AG08396 (cell line): ENCODE measurements at places on chromosomes 6 and 20.

GRCh38 chr6:131831392-131831791 is 23.6 kb downstream of the ENPP1 start:
- DNase-seq, result no peak

DNA sequence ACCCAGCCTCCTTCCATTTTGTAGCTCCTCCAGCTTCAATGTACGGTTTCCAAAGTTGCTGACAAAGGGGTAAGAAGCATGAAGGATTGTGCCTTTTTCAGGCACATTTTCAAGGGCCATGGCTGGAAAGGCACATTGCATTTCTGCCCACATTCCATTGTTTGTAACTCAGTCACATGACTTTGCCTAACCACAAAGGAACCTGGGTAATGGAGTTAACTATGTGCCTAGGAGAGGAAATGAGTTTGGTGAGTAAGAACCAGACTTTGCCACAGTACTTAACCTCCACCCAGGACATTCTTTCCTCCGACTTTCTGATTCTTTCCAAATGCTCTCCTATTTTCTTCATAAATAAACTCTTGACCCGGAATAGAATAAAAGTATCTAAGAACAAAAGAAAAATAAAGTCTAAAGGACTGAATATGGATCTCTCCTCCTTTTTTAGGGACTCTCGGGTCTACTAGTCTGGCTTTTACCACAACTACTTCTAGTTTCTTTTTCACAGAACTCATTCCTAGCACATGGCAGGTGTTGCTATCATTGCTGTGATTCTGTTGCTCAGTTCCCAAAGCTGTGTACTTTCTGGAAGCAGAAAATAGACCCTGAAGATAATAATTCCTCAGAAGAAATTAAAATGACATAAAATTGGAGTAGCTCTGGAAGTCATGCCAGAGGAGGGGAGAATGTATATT is 81.5 kb upstream of the ISM1 start:
- DNase-seq, result no peak

GRCh38 chr6:33690766-33691165 is 20.7 kb downstream of the UQCC2 start:
- no peak for DNase-seq

- no peak for DNase-seq
Measured at GRCh38 chr20:43570496-43570895, 11.7 kb downstream of the SGK2 start.

DNA sequence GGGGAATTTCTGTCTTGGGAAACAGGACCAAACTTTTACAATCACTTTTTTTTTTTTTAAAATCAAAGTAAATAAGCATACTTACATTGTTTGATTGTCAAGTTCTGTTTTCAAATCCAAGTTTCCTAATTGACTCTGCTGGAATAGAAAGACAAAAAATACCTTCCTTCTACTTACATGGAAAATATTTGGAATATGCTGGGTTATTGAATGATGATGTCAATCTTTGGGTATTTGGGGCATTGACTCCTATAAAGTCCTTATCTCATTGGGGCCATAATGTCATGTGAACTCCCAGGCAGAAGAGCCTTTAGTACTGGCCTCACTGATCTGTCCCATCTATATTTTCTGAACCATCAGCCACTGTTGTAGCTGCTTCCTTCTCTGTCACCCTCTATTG is 122.6 kb upstream of the NOX3 start:
- no peak for DNase-seq
